ENCODE measurements at places on chromosomes 5 and 9.
A peak's percentile ranks its signal among the peaks of the same experiment; 100 is the strongest.

DNA sequence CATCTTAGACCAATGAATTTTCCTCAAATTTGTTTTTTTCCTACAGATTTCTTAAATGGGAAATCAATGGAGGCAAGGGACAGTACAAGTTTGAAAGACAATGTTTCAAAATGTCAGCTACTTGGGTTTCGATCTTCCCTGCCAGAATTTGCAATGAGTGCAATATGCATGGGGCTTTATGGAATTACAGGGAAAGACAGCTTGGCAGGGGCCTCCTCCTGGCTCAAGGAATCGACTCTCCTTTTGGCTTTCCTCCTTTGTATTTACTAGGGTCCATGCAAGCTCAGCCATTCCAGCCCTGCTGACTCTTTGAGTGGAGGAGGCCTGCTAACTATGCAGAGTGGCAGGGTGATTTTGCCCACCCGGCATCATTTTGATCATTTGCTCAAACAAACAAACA is 63.2 kb downstream of the MED27 start:
- no peak for DNase-seq

DNA sequence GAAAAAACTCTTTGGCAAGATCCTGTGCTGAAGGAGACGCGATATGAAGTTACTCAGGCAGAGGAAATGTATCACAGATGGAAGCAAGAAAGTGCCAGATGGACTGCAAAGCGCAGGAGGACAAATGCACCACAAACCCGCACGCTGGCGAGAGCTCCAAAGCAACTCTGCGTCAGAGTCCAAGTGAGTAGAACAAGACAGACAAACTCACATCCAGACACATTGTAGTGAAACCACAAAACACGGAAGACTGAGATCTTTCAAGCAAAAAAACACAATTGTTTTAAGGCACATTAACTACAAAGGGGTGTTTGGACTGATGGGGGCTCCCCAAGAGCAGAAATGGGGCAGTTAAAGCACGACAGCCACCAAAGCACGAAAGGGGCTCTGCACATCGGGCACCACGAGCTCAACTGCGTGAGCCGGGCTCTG is 39.2 kb upstream of the NKD2 start:
- no peak for DNase-seq

DNA sequence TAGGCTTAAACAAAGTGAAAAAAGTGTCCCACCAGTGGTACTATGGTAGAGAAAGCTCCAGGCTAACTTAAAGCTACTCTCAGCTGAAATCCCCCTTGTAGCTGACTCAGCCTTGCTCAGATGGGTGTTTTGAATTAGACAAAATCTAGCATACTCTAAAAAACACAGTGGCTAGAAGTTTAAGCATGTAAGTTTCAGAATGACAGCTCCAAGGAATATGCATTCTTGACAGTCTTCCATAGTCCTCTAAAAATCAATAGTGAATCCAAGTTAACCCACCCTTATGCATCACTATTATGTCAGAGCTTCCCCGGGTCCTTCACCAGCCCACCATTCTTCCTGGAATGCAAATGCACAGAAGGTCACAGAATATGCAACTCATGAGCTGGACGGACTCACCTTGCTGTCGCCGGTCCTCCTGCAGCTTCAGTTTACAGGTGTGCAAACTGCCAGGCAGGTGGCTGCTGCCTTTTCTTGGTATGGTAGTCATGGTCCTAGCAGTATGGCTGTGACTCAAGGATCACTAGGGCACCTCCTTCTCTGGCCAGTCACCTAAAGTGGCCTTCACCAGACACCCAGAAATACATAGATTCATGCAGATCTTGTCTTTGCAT is 668 bp downstream of the RANBP3L start:
- DNase-seq = no peak

- peak; percentile 7 for DNase-seq
These were observed 286.6 kb downstream of the DTWD2 start for GRCh38 chr5:118701791-118702190.

DNA sequence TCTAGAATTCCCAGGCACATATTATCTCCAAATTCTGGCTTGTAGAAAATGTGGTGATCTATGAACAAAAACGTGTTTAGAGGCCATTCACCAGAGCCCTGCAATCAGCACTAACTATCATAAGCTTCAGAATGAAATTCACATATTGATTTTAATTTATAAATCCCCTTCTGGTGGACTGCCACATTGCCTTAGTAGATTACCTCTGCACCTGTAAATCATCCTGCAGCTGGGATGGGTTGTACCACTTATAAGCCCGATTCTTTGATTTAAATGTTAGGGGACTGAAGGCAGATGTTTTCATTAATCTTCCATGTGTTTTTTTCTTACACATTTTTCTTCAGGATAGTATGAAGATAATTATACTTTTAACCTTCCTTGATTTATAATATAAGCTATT is 140.7 kb upstream of the PTPRD start:
- DNase-seq = no peak

DNA sequence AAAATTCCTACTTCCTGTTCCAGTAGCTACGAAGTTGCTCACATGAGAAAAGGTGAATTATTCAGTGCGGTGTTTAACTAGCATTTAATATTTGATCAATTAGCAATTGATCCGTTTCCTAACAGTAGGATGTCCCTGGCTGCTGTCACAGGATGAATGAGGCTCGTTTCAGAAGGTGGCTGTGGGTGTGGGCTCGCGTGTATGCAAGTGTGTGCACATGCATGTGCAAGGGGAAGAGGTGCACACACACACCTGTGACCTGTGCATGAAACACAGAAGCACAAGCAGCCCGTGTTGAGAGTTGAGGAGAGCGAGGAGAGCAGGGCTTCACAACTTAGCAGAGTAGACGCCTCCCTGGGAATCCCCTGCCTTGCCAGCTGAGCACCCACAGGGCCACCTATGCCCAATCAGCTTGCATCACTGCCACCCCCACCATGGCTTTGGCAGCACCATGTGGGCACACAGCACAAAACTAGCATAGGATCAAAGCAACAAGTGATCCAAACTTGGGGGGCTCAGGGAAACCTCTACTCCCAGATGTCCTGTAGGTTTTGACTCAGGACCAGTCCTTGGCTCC is 107.2 kb downstream of the C5orf15 start:
- DNase-seq = no peak

DNA sequence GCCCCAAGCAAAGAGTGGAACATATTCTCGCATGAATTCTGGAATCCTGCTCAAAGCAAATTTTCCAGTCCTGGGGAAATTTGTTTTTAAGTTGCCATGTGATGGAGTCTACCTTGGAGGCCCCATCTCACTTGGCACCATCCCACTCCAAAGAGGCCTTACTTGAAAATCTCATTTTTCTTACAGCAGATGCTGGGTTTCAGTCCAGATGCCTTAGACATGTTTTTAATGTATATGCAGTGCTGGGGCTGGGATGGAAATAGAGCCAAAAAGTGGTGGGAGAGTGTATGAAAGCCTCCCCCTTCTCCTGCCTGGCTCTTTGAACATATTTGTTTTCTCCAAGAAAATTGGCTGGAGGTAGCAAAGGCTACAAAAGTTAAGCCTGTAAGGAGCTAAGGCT is 493.7 kb downstream of the ENC1 start:
- no peak for DNase-seq

- DNase-seq = no peak
These were observed 83.7 kb upstream of the SLC12A2 start for GRCh38 chr5:127999909-128000308.

GRCh38 chr5:41213340-41213739 is at the start of gene C6:
TSS of gene C6 (minus strand) at chr5:41213532. CDS start at chr5:41203230, 10,302 bp downstream.
- peak; percentile 2 for DNase-seq

DNA sequence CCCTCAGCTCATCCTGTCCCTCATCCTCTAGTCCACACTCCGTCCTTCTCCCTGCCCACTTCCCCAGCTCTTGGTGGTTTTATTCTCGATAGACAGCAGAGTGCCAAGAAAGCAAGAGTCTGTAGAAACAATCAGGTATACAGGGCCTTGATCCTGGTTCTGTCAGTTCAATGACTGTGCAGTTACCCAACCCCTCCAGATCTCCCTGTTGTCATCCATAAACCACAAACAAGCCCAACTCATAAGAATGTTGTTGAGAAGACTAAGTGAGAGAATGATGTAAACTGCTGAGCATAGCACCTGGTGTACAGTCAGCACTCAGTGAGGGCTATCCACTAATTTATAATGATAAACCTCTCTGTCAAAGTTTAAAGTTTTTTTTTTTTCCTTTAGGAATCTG is 31.3 kb downstream of the ISL1 start:
- no peak for DNase-seq

GRCh38 chr9:16530669-16531642 is 339.5 kb downstream of the BNC2 start:
- DNase-seq = no peak

DNA sequence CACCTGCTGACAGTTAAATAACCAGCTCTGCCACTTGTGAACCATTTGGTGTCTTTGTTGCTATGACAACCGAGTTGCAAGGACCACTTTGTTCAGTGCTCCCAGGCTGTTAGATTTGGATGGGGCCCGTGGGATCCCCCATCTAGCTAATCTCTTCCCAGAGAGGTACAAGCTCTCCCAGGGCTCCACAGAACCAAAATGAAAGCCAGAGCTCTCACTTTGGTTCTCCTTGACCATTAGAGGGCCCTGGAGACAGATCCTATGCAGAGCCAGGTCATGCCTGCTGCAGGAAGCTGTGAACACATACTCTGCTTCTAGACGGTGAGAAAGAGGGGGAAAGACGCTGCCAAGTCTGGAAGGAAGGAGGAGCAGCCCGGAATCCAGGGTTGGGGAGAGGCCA is 224.6 kb downstream of the GABBR2 start:
- no peak for DNase-seq

- DNase-seq = no peak
These were observed 1.3 kb upstream of the SRA1 start for GRCh38 chr5:140558542-140558941.

DNA sequence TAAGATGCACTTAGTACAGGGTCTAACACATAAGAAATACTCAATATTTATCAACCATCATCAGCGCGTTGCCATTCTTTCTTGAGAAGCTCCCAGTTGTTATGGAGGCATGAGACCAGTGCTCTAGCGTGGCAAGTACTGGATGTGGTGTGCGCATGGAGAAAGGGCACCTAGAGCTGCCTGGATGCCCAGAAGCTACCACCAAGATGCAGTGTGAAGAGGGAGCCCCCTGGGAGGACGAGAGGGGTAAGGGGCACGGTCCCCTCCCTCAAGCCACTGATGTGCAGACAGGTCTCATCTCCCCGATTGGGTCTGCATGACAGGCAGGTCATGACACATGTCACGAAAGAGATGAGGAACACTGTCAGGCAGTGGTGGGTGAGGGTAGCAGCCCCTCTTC is 127.7 kb upstream of the CXCL14 start:
- DNase-seq = no peak

DNA sequence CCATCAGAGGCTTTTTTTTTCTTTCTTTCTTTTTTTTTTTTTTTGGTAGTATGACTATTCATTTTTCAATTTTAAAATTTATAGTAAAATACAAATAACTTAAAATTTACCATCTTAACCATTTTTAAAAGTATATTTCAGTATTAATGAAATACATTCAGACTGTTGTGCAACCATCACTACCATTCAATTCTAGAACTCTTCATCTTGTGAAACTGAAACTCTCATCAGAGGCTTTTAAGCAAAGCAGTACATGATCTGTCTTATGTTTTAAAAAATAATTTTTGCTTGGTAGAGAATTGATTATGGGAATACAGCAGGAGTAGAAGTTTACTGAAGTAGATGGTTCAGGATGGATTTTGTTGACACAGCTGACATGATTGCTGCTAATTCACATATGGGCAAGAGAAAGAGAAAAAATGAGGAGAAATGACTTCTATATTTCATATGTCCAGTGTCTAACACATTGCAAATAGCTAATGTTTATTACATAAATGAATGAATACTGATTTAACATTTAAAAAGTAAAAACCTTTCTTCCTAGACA is 13.4 kb downstream of the ELOVL7 start:
- no peak for DNase-seq

DNA sequence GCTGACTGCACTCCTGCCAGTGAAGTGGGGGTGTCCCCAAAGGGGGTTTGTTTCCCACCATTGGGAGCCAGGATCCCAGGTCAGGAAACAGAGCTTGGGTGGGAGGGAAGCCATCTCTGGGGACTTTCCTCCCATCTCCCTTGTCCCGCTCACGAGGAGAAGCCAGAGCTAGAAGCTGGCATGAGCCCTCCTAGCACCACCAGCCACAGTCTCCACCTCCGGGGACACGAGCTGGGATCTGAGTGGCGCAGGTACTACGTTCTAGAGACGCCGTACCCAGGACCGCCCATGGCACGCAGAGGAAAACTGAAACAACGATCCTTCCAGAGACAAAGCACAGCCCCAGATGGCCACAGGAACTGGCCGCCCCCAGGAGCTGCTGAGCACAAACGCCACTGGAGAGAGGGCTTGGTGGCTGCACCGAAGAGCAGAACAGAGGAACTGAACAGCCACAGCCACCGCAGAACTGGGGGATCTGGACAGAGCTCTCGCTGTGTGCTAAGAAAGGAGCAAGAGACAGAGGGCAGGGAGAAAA is 29.8 kb downstream of the ADAMTS2 start:
- no peak for DNase-seq
